Mucosa of gallbladder (tissue), 1 donor: ENCODE measurements at places on chromosomes 7 and 10. TPM values are rescaled to one million over a fixed set of nuclear protein-coding genes. Genes with fewer than 3 reads are reported as not detected.

Gene NOS3
- total RNA-seq: 12.6 TPM

Gene ATG9B
- 1.2 TPM for total RNA-seq

Gene GSTO2
- 17.2 TPM for total RNA-seq

Gene MYL10
- not detected for total RNA-seq

Gene ACTL6B
- 0.14 TPM for total RNA-seq

Gene ELFN1
- 1.4 TPM for total RNA-seq

Gene PLCE1
- 3.5 TPM for total RNA-seq

Gene FBXL13
- total RNA-seq: 2.5 TPM

GRCh38 chr7:56537952-56538351, 421.7 kb upstream of the NUPR2 start:
- DNase-seq: peak; percentile 38

GRCh38 chr7:134320201-134320600, 3.5 kb upstream of the SLC35B4 start:
- DNase-seq: no peak

DNA sequence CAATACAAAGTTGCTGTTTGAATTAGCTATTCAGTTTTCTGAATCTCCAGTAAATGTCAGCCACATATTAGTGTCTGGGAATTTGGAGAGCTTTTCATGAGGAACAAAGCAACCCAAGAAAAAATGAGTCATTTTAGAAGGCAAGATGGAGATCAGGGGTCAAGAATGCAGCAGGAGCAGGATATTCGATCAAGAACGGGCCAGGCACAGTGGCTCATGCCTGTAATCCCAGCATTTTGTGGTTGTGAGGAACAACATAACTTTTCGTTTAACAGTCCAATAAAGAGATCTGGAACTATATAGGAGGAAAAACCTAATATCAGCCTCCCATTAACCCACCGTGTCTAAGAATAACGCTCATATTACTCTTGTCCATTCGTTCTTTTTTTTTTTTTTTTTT, 600.5 kb downstream of the MAGI2 start:
- DNase-seq: no peak

GRCh38 chr7:147014286-147014955, 897.8 kb downstream of the CNTNAP2 start:
- DNase-seq: no peak

DNA sequence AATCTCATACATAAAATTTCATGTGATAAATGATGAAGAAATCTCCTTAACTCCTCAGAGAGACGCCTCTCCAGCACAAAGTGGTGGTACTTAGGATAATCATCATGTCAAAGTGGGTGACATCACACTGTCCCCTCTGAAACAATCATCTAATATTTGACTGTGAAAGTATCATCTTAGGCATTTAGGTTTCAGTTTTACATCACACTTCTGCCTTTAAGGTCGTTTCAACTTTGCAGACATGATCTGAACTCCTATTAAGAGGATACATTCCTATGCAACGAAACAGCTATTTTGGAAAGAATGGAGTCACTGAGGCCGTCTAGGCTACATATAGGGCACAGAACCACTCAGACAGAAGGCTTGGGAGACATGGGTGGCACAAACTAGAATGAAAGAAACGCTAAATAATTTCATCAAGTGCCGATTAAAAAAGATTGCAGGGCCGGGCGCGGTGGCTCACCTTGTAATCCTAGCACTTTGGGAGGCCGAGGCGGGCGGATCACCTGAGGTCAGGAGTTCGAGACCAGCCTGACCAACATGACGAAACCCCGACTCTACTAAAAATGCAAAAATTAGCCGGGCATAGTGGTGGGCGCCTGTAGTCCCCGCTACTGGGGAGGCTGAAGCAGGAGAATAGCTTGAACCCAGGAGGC, 2.0 kb downstream of the VOPP1 start:
- DNase-seq: no peak

DNA sequence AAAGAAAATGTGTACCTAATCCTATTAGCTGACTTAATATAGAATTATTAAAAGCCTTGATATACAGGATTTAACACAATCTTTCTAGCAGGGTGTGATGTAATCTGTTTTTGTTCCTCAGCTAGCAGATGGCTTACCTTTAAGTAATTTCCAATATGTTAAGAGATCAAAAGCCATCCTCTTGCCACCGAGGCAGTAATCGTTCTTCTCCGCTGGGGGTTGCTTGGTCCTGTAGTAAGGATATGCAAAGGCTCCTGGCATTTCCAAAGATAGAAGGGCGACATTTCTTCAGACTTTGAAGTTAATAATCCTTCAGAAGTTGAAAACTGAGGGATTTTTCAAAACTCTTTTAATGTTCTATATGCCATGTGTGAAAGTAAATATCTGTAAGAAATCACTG, 156.4 kb downstream of the FZD1 start:
- no peak for DNase-seq

DNA sequence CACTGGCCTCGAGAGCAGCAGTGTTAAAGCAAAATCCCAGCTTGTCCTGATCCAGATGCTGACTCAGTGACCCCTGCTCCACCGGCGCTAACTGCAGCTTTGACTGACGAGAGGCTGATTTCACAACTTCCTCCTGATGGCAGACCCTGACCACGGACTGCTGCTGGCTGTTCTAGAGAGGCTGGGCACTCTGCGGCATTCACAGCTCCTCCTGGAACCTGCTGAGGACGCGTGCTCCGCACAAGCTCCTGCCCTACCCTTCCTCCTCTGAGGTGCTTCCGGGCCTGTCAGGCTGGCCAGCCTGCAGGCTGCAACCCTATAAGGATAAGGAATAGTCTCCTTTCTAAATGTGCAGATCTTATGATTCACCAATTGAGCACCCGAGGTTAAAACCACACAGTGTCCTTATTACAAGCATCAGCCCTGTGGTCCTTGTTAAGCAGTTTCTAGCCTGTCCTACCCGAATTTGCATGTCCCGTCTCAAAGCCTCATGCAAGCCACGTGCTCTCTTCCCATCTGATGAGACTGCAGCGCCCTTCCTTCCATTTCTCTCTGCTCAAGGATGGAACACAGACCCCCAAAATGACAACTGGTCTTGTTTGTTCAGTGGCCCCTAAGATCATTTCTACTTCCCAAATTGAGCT, 35.5 kb upstream of the NCAPG2 start:
- DNase-seq: no peak

GRCh38 chr10:22630234-22631174, 83.9 kb downstream of the PIP4K2A start:
- no peak for DNase-seq

- no peak for DNase-seq
Observed at GRCh38 chr10:80081801-80082750, 3.6 kb downstream of the TMEM254 start.

DNA sequence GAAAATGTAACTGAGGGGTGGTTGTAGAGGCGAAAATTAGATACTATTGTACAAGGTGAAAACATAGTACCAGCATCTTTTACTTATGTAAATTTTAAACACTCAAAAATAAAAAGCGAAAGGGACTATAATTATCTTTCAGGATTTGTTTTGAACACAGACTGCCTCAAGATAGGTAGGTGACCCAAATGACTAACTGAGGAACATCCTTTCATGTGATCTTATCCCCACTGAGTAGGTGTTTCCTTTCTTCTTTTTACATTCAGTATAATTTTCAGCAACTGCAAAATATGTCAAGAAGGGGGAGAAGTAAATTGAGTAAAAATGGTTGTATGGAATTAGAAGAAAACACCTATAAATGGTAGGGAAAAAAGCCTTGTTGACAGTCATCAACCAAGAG, 236.7 kb downstream of the PHF14 start:
- DNase-seq: no peak

GRCh38 chr7:84264396-84264795, 69.8 kb upstream of the SEMA3A start:
- DNase-seq: no peak

DNA sequence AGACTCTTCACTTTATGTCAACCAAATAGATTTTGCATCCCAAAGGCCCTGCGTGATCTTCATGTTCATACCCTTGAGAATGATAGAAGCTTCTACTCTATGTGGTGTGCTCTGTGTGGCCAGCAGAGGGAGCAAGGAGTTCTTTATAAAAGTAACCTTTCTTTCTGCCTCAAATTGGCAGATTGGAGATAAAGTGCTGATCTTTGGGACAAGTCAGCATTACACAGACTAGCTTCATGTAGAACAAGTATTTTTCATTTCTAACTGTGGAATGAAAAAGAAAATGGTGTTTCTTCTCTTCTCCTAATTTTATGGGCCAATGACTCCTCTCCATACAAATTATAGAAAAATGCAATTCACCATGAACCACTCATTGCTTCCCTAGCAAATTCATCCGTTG, 1214.1 kb downstream of the SORCS1 start:
- DNase-seq: peak; percentile 28

- DNase-seq: no peak
Observed at GRCh38 chr10:90779548-90779947, 78.3 kb downstream of the HTR7 start.
